ENCODE measurements at places on chromosomes 6 and 20.

DNA sequence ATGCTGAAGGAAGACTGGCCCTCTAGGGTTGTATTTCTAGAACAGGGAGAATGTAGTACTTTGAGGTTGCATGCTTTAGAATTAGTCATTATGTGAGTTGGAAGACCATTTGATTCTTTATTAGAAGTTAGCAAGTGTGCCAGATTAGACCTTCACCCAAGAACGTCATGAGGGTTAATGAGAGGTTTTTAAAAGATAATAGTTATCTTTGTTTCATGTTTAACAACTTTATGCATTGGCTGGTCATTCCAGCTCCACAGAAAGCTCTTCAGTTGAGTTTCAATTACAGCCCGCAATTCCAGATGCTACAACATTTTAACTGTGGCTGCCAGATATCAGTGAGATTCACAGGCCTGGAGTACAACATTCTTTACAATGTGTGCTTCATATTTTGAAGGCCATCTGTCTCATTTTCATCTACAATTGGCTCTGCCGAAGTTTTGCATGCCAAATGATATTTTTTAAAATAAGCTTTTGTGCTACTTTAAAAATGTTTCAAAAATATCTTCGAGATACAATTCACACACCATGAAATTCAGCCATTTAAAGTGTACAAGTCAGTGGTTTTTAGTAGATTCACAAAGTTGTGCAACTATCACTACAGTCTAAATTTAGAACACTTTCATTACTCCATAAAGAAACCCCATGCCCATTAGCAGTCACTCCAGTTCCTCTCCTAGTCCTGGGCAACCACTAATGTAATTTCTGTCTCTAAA is 61.1 kb upstream of the FBXO30 start:
- no peak for DNase-seq

- no peak for DNase-seq
Measured at GRCh38 chr6:41607736-41608135, 30.5 kb upstream of the MDFI start.

DNA sequence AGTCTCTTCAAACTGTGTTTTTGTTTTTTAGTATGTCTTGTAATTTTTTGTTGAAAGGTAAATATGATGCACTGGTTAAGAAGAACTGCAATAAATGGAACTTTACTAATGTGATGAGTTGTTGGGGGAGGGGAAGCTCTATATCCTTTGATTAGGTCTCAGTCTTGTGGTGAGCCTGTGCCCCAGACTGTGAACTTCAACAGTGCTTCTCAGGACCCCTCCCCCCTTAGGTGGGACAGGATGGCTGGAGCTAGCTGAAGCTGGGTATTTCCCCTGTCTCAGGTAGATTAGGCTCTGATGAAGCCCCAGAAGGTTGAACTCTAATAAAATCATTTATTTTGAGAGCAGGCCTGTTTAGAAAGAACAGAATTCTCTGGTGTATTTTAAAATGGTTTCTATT is 31.4 kb upstream of the TASP1 start:
- DNase-seq: no peak

GRCh38 chr20:41228858-41229257 is 88.7 kb downstream of the ZHX3 start:
- no peak for DNase-seq

DNA sequence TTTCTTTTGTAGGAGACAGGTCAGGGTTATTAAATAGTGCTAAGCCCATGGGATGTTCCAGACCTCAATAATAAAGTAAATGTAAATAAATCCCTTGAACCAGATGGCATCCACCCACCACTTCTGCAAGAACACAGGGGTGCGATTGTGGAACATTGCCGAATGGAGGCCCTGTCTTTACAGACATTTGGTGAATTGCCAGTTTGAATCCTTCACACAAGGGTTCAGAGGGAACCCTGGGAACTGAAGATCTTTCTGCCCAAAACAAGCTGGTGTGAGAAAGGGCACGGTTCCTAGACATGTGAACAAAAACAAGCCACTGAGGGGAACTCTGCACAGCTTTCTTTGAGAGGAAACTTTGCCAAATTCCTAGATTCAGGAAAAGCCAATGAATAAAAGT is 30.2 kb upstream of the RNF8 start:
- no peak for DNase-seq
